NCI-H2081 treated with DMSO at 0.1 percent for 48 hours (cell line): ENCODE measurements at places on chromosomes 12 and 14.

DNA sequence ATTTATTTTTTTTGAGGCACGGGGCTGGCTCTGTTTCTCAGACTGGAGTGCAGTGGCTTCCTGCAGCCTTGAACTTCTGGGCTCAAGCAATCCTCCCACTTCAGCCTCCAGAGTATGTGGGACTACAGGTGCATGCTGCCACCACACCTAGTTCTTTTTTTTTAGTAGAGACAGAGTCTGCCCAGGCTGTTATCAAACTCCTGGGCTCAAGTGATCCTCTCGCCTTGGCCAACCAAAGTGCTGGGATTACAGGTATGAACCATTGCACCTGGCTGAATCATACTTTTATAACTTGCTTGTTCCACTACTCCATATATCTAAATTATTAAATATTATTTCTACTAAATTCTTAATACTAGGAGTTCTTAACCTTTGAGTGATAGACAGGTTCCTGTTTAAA, 111.6 kb downstream of the BTG1 start:
- no peak for DNase-seq

DNA sequence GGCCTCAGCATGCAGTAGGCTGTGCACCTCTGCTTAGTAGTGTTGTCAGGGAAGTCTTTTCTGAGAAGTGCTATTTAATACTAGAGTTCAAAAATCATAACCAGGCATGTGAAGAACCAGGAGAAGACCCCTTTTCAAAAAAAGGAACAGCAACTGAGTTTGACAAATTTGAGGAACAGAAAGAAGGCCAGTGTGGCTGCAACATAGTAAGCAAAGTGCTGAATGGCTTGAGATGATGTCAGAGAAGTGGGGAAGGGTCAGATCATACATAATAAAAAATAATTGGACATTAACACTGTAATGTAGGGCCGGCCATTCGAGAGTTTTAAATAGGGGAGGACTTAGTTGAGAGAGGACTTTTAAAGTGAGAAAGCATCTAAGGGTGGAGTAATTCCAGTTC, 11.1 kb upstream of the CNTN1 start:
- DNase-seq = no peak

- DNase-seq = no peak
Measured at GRCh38 chr12:49367381-49368239, at the start of gene SPATS2. SPATS2 (plus strand) TSS chr12:49367462; CDS start chr12:49461013, 93,551 bp downstream.

DNA sequence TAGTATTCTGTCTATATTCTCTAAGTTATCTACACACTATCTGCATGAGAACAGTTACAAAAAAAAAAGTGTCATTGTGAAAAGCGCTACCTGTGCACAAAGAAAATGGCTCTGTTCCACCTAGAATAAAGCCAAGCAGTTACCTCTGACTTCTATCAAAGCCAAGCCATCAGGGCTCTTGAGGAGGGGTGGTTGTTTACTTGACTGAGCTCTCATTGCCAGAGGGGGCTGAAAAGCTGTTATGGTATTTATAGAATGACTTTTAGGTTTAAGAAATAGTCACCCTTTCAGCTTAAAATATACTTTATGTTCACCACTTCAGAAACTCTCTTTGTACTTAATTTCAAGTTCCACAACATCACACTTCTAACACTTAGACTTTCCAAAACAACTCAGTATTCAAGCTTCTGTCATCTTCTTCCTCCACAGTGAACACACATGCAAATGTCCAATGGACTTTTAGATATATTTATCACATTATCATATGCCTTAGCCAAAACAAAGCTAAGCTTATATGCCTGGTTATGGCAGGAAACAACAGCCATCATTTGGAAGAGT, 7.5 kb downstream of the ITPR2 start:
- DNase-seq = no peak

DNA sequence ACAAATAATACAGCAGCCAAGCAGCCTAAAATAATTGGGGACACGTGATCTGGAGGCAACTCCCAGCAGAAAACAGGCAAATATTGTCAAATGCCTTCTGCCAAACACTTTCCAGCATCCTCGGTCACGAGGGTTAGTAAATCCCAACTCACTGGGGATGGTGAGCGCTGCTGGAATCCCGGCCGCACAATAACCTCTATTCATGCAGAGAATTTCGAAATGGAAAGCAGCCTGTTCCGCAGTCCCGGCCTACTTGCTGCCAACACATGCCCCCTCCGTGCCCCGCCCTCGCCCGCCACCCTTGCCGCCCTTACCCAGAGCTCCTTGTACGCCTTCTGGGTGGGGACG, 62.2 kb downstream of the RFX4 start:
- peak; percentile 9 for DNase-seq

DNA sequence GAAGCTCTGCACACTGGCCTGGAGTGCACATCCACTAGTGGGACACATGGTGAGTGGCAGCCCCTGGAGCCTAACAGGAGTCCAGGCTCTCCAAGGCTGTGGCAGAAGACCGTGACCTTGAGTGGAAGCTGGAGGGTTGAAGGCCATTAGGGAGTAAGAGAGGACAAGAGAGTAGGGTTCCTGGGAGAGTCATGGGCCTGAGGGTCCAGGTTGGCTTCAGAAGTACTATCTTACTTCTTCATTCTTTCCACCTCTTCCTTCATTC, 406 bp downstream of the IL23A start:
- no peak for DNase-seq
